Stimulated activated CD4-positive, alpha-beta T cell treated with anti-CD3 and anti-CD28 coated beads, Interleukin-1b, Interleukin-23, amount 100 ng/mL, for 4 hours (primary cell): ENCODE measurements at places on chromosomes 2 and 18.

GRCh38 chr2:234487356-234487755 lies 9.5 kb downstream of the ARL4C start:
- DNase-seq = no peak

- DNase-seq = no peak
Observed at GRCh38 chr2:197024206-197024605, 97.7 kb upstream of the PGAP1 start.

- DNase-seq = no peak
Observed at GRCh38 chr18:8264861-8265411, 344.3 kb upstream of the RAB12 start.

- DNase-seq = no peak
Observed at GRCh38 chr2:3596901-3597417, 2.0 kb downstream of the COLEC11 start.

DNA sequence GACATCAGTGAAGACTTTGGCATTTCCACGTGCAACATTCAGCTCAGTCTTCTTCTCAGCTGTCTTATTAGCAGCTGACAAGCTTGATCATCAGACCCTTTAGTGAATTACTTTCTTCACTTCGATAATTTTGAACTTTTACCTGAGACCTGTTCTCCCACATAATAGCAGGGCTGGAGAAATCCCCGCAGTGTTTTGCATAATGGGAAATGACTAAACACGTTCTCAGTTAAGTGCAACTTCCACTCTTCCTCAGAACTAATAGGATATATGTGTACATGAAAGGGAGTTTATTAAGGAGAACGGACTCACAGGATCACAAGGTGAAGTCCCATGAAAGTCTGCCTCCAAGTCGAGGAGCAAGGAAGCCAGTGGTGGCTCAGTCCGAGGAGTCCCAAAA lies 28.8 kb upstream of the MBP start:
- DNase-seq = no peak

DNA sequence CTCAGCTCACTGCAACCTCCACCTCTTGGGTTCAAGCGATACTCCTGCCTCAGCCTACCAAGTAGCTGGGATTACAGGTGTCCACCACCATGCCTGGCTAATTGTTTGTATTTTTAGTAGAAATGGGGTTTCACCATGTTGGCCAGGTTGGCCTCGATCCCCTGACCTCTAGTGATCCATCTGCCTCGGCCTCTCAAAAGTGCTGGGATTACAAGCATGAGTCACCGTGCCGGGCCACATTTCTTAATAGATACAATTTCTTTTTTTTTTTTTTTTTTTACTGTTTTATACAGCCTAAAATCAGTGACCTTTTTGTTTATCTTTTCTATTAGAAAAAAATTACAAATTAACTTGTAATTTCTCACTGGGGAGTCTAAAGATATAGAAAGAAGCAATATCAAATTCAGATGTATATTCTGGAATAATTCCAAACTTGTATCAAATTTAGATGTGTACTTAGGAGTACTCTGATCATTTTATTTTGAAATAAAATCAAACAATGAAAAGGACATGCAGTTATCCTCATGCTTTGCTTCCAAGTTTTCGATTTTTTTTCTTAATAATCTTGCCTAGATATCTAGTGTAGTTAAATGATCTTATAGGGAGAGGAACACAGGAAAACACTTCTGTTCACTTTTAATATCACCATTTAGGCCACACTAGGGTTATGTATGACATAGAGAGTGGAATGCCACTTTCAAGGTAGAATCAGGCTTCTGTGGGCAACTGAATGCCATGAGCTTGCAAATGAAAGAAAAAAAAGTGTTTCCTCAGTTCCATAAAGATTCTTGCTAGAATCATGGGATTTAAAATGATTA lies 1089.3 kb downstream of the SUCLG1 start:
- no peak for DNase-seq

DNA sequence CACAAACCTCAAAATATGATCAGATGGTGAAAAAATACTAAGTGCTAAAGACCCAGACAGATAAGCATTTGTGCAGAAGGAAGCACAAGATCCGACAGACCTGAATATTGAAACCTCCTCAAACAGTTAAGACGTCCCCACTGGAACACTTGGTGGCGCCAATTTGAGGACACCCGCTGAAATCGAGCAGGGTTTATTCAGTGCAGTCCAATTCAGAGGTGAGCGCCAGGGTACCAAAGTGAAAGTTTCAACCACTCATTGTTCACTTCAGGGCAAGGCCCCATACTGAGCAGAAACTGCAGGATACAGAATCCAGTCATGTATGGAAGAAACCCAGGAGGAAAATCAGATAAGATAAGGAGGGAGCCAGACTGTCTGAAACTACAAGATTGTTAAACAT lies 417.6 kb downstream of the LRRTM4 start:
- no peak for DNase-seq
